ENCODE measurements at places on chromosomes 11 and 22.

- no peak for DNase-seq
Measured at GRCh38 chr11:10779086-10779485, 28.0 kb downstream of the CTR9 start.

DNA sequence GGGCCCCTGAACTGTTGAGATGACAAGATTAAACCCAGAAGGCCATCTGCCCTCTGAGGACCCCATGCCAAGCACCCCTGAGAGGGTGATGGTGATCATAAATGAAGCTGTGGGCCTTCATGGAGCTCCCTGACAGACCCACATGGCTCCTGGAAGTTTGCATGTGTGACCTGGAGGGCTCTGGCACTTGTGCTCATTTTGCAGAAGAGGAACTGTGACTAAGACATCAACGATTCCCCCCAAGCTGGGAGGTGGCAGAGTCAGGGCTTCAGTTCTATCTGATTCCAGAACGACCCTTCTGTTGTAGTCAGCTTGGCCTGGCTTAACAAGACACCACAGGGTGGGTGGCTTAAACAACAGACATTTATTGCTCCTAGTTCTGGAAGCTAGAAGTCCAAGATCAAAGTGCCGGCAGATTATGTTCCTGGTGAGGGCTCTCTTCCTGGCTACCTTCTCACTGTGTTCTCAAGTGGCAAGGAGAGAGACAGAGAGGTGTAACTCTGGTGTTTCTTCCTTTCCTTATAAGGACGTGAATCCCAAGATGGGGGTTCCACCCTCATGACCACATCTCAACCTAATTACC is 46.4 kb upstream of the CD82 start:
- DNase-seq: no peak

- DNase-seq: peak; percentile 85
Measured at GRCh38 chr11:86800076-86800959, at the start of gene PRSS23. TSS of gene PRSS23 (plus strand) at chr11:86800542. CDS start at chr11:86807644, 7,102 bp downstream.

- DNase-seq: no peak
Measured at GRCh38 chr11:76102802-76103201, 103.5 kb downstream of the WNT11 start.

DNA sequence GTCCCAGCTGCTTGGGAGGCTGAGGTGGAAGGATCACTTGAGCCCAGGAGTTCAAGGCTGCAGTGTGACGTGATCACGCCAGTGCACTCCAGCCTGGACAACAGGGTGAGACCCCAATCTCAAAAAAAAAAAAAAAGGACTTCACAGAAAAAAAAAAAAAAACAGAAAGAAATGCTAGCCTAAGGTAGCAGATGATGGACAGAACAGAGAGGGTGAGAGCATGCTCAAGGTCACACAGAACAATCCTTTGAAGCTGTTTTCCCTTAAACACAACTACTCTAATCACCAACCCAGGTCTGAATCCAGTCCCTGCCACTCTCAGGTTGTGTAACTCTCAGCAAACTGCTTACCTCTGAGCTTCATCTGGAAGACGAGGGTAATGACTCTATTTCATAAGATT is 9.7 kb downstream of the ZMAT5 start:
- no peak for DNase-seq

DNA sequence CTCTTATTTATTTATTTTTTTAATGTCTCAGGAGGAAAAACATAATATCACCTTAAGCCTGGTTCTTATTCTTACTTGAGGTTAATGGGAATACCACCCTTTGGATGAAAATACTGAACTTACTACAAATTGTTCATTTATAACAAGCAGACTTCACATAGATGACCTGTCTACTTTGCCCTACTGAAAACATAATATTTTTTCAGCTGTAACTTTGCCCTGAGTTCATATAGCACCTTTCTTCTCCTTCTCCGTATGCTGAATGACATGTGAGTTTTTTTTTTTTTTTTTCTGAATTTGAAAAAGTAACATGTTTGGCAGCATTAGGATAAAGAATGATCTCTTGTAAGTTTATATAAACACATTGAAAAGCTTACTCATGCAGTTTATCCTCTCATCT is 186.8 kb downstream of the TMEM135 start:
- no peak for DNase-seq

DNA sequence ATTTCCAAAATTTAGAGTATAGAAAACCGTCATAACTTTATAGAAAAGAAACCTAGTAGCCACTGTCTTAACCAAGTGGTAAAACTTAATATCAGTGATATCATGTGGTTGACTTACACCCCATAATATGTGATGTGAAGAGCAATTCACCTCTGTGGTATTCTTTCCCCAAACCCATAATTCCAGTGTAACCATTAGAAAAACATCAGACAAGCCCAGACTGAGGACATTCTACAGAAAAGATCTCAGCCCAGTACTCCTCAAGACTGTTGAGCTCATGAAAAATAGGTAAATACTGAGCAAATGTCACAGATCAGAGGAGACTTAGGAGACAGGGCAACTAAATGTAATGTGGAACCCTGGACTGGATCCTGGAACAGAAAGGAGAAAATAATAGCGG is 134.6 kb downstream of the PGR start:
- DNase-seq: no peak

DNA sequence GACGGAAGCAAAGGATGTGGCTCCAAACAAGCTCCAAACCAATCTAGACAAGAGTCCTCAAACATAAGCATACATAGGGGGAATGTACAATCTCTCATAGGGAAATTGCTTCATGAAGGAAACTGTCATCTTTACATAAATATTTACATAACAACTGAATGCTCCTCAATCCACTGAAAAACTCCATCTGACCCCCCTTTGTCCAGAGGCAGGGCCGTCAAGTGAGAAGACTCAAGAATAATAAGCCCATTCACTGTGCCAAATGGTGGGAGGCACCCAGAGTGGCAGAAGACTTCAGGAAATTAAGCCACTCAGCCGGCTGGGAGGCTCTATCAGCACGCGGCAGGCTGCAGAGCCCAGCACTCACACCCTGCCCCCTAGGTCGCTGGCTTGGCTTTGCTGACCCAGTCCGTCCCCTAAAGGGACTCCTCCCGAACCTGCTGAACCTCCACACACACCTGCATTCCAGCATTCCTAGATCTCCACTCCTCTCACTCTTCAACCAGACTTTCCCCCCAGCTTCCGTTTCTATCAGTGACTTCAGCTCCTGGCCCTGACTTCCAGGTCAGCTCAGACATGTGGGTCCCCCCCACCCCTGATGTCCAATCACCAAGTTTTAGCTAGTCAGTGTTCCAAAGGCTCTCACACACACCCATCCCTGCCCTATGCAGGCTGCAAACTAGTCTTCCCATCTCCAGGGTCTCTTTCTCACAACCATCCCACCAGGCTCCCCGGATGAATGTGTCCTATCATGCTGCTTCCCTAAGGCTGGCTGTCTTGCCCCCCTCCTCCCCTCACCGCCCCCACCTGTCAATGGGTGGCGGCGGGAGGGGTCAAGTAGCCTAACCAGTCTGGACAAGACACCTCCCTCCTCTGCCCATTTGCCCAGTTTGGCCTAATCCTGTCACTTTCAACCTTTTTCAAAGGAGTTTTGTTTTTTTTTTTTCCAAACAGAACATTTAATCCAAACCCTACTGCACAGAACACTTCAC is 11.3 kb downstream of the VPS37C start:
- peak; percentile 6 for DNase-seq

All from fibroblast of skin of scalp (primary cell).